Activated T-cell treated with anti-CD3 and anti-CD28 coated beads, Interleukin-2, amount 50 U/mL, for 4 hours (primary cell): ENCODE measurements at places on chromosomes 5 and 9.
A peak's percentile ranks its signal among the peaks of the same experiment; 100 is the strongest.

- DNase-seq = no peak
Observed at GRCh38 chr5:124981901-124982300, 235.5 kb upstream of the ZNF608 start.

DNA sequence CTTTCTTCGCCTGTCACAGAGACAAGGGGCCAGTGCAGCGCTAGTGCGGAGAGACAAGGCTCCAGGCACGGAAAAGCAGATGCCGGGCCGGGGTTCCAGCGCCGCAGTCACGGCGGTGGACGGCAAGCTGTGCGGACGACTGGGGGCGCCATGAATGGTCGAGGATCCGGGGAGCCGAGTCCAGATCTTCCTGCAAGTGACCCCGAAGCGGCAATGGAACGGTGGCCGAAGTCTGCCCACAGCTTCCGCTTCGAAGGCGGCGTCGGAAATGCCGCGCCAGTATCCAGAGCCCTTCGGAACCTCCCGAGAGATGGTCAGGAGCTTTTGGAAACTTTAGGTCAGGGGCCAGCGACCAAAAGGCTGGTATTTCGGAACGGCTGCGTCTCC lies 601 bp upstream of the FAF2 start:
- peak; percentile 25 for DNase-seq

GRCh38 chr9:13862654-13863053 lies 451.3 kb downstream of the NFIB start:
- DNase-seq = no peak

GRCh38 chr5:36045895-36046294 lies 20.8 kb downstream of the UGT3A2 start:
- DNase-seq = no peak

DNA sequence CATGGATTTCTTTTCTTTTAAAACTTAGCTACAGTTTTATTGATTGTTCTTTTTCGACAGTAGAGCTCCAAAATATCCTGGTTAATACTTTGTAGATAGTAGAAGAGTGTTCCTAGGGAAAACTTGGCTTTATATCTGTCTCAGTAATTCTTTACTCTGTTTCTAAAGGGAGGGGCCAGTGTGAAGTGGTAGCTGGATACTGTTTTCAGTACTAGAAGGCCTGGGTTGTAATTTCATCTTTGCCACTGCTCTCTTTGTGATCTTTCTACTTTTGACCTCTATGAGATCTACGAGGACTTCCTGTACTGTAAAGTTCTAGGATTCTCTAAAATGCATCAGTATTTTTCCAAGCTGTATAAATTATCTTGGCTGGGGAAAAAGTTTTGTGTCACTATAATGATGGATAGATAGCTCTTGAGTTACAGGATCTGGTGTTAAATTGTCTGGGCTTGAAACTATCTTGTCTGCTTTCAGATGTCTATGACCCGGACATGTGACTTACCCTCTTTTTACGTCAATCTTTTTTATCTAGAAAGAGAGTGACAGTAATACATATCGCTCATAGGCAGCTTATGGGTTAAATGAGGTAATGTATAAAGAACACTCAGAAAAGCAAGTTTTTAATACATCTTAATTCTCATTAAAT lies 53.6 kb downstream of the PRR16 start:
- DNase-seq = no peak

- DNase-seq = no peak
Observed at GRCh38 chr5:154896562-154897165, 38.2 kb downstream of the CNOT8 start.
